Cardiac muscle cell (in vitro differentiated cells and primary cell): ENCODE measurements at places on chromosomes 6 and 20. TPM values are rescaled to one million over a fixed set of nuclear protein-coding genes. Genes with fewer than 3 reads are reported as not detected.

DNA sequence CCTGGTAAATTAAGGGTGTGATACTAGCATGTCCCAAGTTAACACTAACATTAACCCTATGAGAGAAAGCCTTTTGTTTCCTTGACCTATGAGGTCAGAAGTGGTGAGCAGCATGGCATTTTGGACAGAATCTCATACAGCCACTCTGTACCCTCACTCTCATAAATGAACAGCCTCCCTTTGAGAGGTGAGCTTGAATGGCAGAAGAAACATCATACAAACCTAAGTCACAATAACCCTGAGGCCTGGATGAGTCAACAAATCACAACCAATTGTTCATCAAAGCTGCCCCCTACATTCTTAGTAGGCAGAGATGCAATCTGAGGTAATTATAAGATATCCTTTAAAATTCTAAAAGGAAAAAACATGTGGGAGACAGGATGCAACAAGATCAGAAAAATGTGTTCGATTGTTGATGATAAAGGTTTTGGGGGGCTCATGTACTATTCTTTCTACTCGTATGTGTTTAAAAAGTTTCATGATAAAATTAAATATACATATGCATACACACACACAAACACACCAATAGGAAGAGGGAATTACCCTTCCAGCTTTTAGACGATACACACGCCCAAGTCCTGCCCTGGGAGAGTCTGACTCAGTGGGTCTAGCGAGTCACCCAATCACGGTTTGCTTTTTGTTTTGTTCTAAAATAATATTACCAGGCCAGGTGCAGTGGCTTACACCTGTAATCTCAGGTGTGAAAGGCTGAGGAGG lies 117.3 kb downstream of the ARHGAP18 start:
- H3K27me3 ChIP-seq: no peaks in the 10 kb centered on the region
- DNase-seq: no peak
- no peak overlapping the region for H3K4me3 ChIP-seq
- no peaks in the 10 kb centered on the region for H3K4me1 ChIP-seq
- H3K27ac ChIP-seq: no peak overlapping the region

IL20RA gene
- 0.71 and 0.99 TPM in 2 replicates for total RNA-seq

UBD gene
- total RNA-seq: not detected in 2 replicates

GRCh38 chr20:53599044-53599362 lies 5.4 kb upstream of the ZNF217 start:
- H3K4me1 ChIP-seq: peaks cover 32% of the 10 kb centered on the region
- no peak overlapping the region for H3K27ac ChIP-seq
- no peak overlapping the region for H3K4me3 ChIP-seq
- no peak for DNase-seq

BACH2 gene
- total RNA-seq: 3.2 and 5.6 TPM in 2 replicates

TRDN gene
- 33.1 and 58.0 TPM in 2 replicates for total RNA-seq

SAMD3 gene
- total RNA-seq: not detected in 2 replicates

PCNA gene
- 46.6 and 113 TPM in 2 replicates for total RNA-seq

DNA sequence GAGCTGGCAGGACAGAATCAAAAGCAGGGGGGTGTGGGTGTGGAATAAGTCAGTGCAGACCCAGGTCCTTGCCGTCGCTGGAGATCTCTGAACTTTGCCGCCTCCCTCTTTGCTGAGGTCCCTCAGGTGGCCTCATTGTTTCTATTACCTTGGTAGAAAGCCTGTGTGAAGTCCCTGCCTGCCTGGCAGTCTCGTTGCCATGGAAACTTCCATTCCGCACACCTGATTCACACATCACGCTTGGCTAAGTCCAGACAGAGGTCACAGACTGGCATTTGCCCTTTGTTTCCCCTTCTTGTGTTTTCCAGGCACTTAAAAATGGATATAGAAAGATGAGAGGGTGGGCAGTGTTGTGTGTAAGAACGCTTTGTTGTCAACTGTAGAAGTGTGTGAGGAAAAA lies 260.6 kb downstream of the PRL start:
- DNase-seq: peak; percentile 37
- no peaks in the 10 kb centered on the region for H3K27me3 ChIP-seq
- no peak overlapping the region for H3K4me3 ChIP-seq

DNA sequence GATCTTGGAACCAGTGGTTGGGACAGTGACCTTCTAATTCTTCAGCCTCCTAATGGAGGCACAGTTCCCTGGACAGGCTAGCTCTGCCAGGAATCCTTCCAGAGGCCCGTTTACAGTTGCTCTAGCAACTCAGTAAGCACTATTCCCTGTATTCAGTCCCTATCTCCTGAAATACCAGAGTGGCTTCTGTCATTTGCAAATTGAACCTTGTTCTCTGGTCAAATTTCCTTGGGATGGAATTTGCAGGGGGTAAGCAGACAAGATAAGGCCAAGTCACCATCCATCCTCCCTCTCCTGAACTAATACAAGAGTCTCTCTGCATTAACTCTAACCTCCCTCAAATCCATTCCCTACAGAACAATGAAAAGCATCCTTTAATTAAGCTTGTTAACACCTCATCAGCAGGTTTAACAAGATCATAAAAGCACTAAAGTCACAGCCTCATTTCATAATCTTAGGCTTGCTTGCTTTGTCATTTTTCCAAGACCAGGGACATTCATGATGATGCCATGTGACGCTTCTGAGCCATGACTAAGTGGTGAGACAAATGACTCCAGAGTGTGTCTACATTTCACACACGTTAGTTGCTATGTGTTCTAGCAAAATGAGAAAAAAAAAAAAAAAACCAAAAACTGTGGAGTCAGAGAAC lies 37.1 kb downstream of the SLC22A23 start:
- no peak for DNase-seq
- H3K36me3 ChIP-seq: no peaks in the 10 kb centered on the region

DNA sequence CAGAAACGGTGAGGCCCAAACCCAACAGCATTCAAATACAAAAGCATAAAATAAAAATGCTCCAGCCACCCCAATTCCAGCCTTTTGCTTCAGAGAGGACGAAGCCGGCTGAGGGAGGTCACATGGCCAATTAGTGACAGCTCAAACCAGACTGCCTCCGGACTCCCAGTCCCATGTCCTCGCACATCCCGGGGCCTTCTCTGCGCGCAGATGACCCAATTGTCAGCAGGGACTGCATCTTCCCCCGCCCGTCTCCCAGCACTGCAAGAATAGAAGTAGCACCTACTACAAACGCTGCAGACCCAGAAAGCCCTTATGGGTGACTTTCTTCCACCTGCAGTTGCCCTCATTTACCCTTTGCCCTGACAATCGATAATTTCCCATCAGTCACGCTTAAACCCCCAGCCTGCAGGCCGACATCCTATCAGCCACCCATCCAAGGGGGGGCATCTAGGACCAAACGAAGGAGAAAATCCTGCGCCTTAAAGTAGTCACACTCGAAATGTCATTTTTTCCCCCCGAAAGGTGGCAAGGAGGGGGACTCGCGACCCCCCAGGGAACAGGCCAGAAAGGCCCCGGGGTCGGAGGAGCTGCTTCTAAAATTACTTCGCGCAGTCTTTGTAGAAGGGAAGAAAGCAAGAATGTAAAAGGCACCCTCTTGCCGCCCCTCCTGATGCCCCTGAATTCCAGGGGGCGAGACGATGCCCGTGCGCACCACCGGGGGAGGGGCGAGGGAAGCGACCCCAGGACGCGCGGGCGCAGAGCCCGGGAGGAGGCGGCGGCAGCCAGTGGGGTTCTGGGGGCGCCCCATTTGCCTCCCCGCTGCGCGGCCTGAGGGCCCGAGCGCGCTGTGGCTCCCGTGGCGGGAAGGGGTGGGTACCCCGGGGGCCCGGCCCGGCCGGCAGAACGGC lies 792 bp downstream of the SLC23A2 start:
- DNase-seq: no peak
- H3K4me3 ChIP-seq: peak overlapping the region; percentile 87
- H3K27me3 ChIP-seq: peaks cover 11% of the 10 kb centered on the region
- H3K27ac ChIP-seq: no peak overlapping the region

- H3K4me1 ChIP-seq: no peaks in the 10 kb centered on the region
- H3K27me3 ChIP-seq: no peaks in the 10 kb centered on the region
- H3K27ac ChIP-seq: no peak overlapping the region
- H3K4me3 ChIP-seq: no peak overlapping the region
- no peak for DNase-seq
Observed at GRCh38 chr6:130756824-130757223, 70.4 kb upstream of the SMLR1 start.

- H3K4me1 ChIP-seq: peaks cover 11% of the 10 kb centered on the region
- DNase-seq: no peak
- no peak overlapping the region for H3K27ac ChIP-seq
- no peak overlapping the region for H3K4me3 ChIP-seq
- H3K27me3 ChIP-seq: no peaks in the 10 kb centered on the region
- no peaks in the 10 kb centered on the region for H3K36me3 ChIP-seq
Observed at GRCh38 chr20:50020288-50020687, 37.5 kb downstream of the SNAI1 start.

GRCh38 chr6:34553750-34554149 lies 2.4 kb downstream of the SPDEF start:
- no peaks in the 10 kb centered on the region for H3K27me3 ChIP-seq
- DNase-seq: no peak
- no peaks in the 10 kb centered on the region for H3K36me3 ChIP-seq
- no peak overlapping the region for H3K27ac ChIP-seq
- H3K4me1 ChIP-seq: peaks cover 8% of the 10 kb centered on the region

BPIFB1 gene
- total RNA-seq: not detected in 2 replicates
